ENCODE measurements at places on chromosomes 2 and 18.

- DNase-seq, result no peak
Observed at GRCh38 chr2:46461709-46462171, 17.6 kb upstream of the TMEM247 start.

- no peak for DNase-seq
Observed at GRCh38 chr2:43424262-43425207, 171.3 kb downstream of the THADA start.

- no peak for DNase-seq
Observed at GRCh38 chr2:194015751-194016150, 1641.3 kb upstream of the SLC39A10 start.

GRCh38 chr2:88192613-88193012 is 22.5 kb downstream of the THNSL2 start:
- DNase-seq, result no peak

- DNase-seq, result no peak
Observed at GRCh38 chr2:23776021-23776420, 150.9 kb downstream of the ATAD2B start.

GRCh38 chr2:205274801-205275200 is 407.5 kb upstream of the NRP2 start:
- no peak for DNase-seq

- DNase-seq, result no peak
Observed at GRCh38 chr2:207474863-207475485, 54.8 kb upstream of the CREB1 start.

- no peak for DNase-seq
Observed at GRCh38 chr2:113025737-113026136, 20.5 kb downstream of the IL36A start.

- no peak for DNase-seq
Observed at GRCh38 chr18:70036771-70037347, 89.2 kb upstream of the CD226 start.

GRCh38 chr2:55839182-55839819 is 84.3 kb downstream of the EFEMP1 start:
- DNase-seq, result no peak

- DNase-seq, result no peak
Observed at GRCh38 chr2:239670463-239671120, 269.8 kb upstream of the HDAC4 start.

- DNase-seq, result no peak
Observed at GRCh38 chr2:8144785-8145184, 537.1 kb upstream of the ID2 start.

GRCh38 chr2:173104156-173104555 is 28.5 kb downstream of the MAP3K20 start:
- DNase-seq, result no peak

- no peak for DNase-seq
Observed at GRCh38 chr18:48777744-48778116, 173.0 kb downstream of the SMAD7 start.

GRCh38 chr18:21194871-21195771 is 46.9 kb upstream of the GREB1L start:
- no peak for DNase-seq

GRCh38 chr2:227447606-227448005 is 24.4 kb upstream of the AGFG1 start:
- DNase-seq, result no peak

DNA sequence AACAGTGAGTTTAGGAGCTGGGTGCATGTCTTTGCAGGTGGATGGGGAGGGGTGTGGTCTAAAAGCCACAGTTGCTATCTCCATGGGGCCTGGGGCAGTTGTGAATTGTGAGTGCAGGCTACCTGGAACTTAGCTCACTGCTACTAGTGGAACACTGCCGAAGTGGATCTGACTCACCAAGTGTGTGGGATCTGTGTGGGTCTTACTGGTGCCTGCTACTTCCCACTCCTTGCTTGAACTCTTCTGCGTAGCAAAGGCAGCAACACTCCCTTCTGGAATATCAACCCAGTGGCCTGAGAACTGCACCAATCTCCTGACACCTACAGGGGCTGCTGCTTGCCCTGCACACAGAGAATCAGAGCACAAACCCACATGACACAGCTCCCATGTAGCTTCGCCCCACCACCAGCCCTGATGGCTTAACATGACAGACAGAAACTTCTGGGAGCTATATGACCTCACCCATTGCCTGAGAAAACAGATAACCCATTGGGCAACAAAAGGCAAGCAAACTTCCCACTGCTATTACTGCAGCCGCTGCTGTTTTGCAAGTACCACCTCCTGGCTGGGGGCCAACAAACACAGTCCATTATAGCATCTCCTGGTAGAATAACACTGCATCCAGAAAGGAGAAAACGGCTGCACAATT is 455.1 kb upstream of the DDX18 start:
- no peak for DNase-seq
